ENCODE measurements at places on chromosomes 13 and 19.

DNA sequence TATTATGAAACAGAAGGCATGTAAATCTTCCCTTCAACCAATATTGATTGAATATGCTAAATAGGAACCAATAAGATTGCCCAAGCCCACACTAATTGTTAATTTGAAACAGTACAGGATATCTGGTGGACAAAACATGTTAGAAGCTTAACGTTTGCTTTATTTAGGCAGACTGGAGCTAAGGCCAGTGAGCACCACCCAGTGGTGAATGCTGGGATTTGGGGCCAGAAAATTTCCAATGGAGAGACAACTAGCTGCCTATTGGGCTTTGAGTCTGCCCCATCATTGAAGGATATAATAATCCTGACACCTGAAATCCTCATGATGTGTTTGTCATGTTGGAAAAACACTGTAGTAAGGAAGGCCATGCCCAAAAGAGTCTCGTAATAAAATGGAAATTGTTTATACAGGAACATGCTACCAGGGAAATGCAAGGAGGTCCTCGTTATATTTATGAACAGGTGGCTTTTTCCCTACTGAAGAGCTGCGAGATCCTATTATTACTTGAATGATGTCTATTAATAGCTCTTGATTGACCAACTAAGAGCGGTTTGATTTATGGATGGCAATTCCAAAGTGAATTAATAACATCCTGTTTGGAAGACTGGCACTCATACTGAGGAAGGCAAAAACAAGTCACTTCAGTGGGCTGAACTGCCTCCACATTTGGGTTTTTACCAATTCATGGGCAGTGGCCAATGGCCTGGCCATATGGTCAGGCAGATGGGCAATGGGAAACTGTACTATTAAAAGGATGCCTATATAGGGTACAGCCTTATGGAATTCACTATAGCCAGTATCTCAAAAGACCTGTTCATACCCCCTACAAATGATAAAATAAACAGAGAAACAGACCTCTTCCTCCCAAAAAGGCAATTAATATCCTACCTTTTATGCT, 8.7 kb downstream of the SIGLECL1 start:
- no peak for DNase-seq

- no peak for DNase-seq
Measured at GRCh38 chr19:46550684-46551083, 50.4 kb upstream of the CALM3 start.

- no peak for DNase-seq
Measured at GRCh38 chr13:21812192-21812626, 141.3 kb downstream of the FGF9 start.

DNA sequence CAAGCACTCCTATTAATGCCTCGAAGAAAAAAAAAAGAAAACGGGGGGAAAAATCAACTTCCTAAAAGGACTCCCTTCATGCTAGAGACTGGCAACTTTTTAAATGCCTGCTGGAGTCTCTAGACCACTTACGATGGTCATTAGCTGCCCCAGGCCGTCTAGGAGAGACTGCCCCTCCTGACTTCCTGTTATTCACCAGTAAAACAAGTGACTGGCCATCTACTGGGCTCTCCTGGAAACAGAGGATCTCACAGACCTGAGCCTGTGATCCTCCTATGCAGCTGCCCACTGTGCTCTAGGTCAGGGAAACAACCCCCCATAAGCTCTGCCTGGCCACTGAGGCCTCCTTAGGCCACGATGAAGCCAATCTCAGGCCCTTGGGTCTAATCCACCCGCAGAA, 7.4 kb downstream of the ZNF266 start:
- no peak for DNase-seq

- no peak for DNase-seq
Measured at GRCh38 chr19:7522923-7523667, 671 bp downstream of the MCOLN1 start.

GRCh38 chr13:74883834-74884233, 598.1 kb downstream of the TBC1D4 start:
- DNase-seq = no peak

GRCh38 chr13:109592770-109593169, 193.6 kb downstream of the IRS2 start:
- no peak for DNase-seq

DNA sequence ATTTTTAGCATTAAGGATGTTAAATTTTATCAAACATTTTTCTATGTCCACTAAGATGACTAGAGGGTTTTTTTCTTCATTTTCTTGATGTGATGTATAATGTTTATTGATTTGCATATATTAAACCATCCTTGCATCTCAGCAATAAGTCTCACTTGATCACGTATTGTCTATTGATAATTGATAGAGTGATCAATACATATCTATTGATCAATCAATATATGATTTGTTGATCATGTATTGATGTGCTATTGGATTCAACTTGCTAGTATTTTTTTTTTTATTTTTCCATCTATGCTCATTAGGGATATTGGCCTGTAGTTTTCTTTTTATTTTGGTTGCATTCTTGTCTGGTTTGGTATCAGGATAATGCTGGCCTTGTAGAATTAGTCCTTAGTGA, 2202.0 kb downstream of the PCDH9 start:
- DNase-seq = no peak

DNA sequence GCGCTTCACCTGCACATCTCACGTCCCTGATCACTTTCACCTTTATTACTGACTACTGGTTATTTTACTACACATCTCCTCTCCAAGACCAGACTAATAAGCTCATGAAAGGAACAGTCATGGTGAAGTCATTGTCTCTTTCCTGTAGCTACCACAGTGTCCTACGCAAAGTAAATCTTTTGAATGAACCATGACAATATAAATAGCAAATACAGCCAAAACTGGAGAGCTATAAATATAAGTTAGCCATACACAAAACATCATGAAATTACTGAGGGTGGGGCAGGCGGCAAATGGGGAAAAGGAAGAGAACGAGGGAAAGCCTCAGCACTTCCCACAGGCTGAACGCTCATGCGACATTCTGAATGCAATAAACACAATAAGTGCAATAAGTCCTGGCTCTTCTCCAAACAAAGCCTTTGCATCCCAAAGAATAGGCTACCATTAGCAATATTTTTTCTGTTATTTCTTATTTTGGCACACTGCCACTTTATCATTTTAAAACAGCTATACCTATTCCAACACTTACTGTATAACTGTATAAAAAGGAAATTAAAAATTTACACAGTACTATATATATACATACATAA, 62.5 kb downstream of the TUBGCP3 start:
- DNase-seq = no peak

DNA sequence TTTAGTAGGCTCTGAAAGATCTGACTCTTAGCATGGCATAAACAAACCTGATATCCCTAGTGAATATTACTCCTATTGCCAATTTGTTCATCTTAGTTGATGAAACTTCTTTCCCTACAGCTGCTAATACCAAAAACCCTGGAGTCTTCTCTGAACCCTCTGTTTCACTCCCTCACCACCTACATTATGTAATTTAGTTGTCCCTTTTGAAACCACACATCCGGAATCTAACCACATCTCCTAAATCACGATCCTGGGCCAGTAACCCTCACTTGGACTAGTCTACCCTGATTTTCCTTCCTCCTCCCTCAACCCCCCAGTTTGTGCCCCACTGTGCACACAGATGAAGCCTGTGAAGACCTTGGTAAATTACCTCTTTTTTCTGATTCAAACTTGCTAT, 1.2 kb downstream of the ZNF256 start:
- no peak for DNase-seq

- no peak for DNase-seq
Measured at GRCh38 chr19:13883516-13884064, 6.7 kb downstream of the NANOS3 start.

GRCh38 chr13:113061796-113062425, 43.7 kb upstream of the F7 start:
- no peak for DNase-seq

GRCh38 chr13:81671064-81671463, 1330.1 kb upstream of the SPRY2 start:
- no peak for DNase-seq

DNA sequence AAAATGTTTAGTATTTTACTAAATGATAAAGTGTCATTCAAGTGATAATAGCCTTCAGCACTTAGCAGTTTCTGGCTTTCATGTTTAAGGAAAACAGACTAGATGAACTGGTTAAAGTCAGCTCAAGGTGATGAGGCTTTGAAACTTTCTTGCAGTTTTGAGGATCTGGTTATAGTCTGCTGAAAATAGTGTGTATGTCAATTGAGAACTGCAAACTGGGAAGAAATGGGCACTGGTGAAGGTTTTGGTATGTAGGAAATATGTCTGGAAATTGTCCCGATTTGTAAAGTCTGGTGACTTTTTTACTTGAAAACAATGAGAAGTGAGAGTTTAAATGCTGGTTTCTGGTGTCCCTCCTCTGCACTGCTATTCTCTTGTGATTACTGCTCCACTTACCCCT, 36.8 kb upstream of the SOX21 start:
- no peak for DNase-seq

DNA sequence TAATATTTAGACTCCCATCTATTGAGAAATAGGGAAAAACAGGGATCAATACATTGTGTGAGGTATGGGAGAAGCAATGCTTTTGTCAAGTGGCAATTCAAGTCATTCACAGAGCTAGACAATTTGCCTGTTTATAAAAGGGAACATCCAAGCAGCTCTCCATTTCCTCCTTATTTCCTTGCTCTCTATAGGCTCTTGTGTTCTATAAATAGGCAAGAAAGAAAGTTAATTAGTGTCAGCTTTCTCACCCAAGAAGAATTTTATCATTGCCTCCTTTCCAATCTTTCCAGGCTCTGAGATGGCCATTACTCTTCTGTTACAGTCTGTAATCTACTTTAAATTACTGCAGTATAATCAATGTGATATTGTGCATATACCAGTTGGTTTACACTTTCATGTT, 199.9 kb downstream of the LHFPL6 start:
- no peak for DNase-seq

- no peak for DNase-seq
Measured at GRCh38 chr19:14943601-14944000, 2.3 kb downstream of the OR7C2 start.

GRCh38 chr19:3033595-3034405, 4.7 kb upstream of the TLE2 start:
- no peak for DNase-seq

DNA sequence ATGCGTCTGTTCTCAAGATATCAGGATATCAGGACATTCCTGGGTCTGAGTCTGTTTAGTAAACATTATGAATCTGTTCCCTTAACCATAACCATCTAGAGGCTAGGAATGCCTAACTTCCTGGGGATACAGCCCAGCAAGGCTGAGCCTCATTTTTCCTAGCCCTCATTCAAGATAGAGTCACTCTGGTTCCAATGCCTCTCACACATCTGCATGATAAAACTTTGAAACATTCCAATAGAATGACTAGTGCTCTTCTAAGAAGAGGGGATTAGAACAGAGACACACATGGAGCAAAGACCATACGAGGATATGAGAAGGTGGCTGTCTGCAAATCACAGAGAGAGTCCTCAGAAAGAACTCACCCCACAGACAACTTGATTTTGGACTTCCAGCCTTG, 20.6 kb upstream of the CABP5 start:
- no peak for DNase-seq

GRCh38 chr13:102141625-102142472, 260.0 kb downstream of the FGF14 start:
- DNase-seq = no peak

GRCh38 chr13:30796132-30796572, 60.8 kb downstream of the ALOX5AP start:
- no peak for DNase-seq

DNA sequence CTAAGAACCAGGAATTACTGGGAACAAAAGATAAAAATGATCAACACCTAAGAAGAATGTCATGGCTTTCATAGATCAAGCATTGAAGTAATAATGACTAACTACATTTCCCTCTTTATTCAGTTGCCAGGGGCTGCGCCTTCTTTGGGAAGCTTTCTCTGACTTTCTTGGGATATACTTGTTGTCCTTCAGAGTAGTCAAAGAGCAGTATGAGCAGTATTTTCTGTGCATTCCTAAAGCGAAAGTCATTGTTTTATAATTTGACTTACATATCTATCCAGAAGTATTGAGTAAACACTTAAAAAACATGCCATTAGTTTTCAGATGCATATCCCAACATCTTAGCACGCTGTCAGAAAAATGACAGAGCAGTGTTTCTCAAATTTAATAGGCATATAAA, 2412.4 kb downstream of the PCDH9 start:
- no peak for DNase-seq

DNA sequence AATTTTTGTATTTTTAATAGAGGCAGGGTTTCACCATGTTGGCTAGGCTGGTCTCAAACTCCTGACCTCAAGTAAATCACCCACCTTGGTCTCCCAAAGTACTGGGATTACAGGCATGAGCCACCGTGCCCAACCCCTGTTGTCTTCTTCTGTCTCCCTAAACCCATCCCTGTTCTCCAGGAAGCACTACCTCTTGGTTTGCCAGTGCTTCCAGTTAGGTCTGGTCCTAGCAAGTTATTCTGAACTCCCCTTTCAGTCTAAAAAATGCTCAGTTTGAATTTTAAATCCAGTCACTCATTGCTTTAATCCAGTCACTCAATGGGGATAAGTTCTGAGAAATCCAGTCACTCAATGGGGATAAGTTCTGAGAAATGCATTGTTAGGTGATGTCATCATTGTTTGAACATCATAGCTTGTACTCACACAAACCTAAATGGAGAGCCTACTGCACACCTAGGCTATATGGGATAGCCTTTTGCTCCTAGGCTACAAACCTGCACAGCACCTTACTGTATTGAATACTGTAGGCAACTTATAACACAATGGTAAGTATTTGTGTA, 8.0 kb upstream of the ATP4A start:
- DNase-seq = no peak

GRCh38 chr13:91375116-91375729, 23.2 kb upstream of the GPC5 start:
- DNase-seq = no peak

DNA sequence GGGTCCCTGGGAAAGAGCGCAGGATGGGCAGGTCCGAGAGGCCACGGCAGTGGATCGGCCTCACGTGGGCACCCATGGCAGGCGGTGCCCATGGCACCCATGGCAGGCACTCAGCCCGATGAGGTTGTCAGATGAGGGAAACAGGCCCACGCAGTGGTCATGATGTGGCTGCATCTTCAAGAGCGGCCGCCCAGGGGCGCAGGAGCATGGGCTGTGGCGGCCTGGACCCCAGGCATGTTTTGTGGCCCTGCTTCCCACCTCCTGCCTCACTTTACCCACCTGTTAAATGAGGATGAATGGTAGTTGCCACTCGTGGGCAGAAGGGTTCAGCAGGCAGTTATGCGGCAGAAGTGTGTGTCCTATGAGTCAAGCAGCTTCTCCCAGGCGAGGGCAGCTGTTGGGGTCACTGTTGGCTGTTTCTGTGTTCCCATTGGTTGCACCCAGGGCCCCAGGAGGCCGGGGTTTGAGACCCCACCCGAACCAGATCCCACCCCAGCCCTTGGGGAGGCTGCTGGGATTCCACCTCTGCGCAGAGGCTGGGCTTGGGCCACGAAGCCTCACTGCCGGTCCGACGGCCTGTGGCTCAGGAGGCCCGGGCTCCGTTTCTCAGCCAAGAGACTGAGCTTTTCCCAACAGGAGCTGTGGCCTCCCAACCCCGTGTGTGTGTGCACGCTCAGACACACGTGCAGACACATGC, 30.0 kb downstream of the CSNK1G2 start:
- DNase-seq = no peak

Measured in brain pericyte (primary cell).